ENCODE measurements at places on chromosomes 3 and 15.

GRCh38 chr3:97125902-97126499 lies 311.6 kb downstream of the EPHA6 start:
- DNase-seq: no peak

- no peak for DNase-seq
These were observed 84.6 kb upstream of the RNU6-1 start for GRCh38 chr15:67924359-67924974.

- DNase-seq: no peak
These were observed 279.2 kb upstream of the TMC3 start for GRCh38 chr15:81653259-81653658.

GRCh38 chr3:43180027-43180426 lies 74.1 kb upstream of the POMGNT2 start:
- DNase-seq: peak; percentile 25

DNA sequence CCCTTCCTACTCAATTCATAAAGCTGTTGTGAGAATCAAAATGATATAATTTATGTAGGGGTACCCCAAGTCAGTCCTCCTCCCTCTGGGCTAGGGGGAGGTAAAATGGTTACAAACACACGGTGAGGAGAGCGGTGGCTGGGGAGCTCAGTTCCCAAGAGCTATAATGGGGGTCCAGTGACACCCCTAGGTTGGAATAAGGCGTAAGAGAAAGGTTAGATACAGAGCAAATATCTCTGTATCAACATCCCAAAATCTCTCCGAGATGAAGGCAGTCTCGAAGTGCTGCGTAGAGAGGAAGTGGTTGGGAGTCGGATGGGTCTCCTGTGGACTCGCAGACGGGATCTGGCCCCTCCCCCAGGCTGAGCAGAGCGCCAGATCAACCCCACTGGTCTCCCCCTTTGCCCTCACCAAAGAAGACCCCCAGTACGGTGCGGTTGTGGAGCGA lies 1.8 kb downstream of the DUOX2 start:
- DNase-seq: no peak

GRCh38 chr15:28005004-28005527 lies 94.0 kb downstream of the OCA2 start:
- no peak for DNase-seq

DNA sequence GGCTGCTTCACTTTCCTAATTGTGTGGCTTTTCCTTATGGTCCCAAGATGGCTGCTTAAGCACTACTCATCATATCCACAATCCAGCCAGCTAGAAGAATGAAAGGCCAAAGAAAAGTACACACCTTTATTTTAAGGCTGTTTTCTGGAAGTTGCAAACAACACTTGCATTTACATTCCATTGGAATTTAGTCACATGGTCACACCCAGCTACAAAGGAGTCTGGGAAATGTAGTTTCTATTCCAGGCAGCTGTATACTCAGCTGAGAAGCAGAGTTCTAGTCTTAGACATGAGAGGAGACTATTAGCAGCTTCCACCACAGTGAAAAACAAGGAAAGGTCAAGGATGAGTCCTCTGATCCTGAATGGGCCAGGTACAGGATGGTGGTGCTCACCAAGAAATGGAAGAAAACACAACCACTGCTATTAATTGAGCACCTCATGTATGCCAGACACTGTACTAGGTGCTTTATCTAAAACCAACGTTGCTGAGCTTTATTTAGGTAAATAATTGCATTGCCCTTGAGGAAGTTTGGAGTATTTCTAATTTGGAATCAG lies 28.0 kb upstream of the ATG7 start:
- DNase-seq: no peak

- DNase-seq: no peak
These were observed 17.1 kb downstream of the LIPC start for GRCh38 chr15:58448906-58449305.

Data from activated CD4-positive, alpha-beta T cell treated with anti-CD3 and anti-CD28 coated beads, Interleukin-2, amount 50 U/mL, for 1 hour (primary cell).